ENCODE measurements at places on chromosomes 5 and 9.

DNA sequence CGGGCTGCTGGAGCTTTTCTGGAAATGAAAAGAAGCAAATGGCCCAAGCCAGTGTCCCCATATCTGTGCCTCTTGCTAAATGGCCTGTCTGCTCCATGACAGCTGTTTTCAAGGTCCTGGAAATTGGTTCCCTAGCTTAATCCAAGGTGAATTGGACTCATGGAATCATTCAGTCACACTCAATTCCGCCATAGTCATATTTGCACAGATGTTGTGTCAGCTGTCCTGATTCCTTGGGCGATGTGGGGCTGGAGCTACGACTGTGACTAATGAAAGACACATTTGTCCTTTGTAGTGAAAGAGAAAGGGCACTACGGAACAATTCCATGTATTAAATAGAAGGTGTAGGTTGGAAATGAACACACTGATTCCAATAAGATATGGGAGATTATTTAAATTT is 102.9 kb upstream of the MEGF10 start:
- no peak for DNase-seq

DNA sequence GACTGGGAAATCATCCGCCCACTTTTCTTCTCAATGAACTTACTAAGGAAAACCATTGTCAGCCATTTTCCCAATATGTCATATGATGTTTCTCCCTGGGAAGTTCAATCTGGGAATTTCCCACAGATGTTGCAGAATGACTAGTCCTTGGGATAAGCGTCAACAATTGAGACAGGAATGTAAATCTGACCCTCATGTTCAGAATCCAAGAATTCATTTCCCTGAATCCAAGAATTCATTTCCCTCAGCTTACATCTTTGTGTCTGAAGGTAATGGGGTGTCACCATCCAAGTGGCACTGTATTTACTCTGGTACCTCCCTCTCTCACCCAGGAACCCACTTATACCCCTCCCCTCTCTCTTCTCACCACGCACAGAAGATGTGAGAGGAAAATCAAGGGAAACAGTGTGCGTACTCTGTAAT is 7.4 kb downstream of the KLF9 start:
- DNase-seq = no peak

- no peak for DNase-seq
Measured at GRCh38 chr9:105832096-105832710, 137.9 kb downstream of the TMEM38B start.

- DNase-seq = no peak
Measured at GRCh38 chr5:122761115-122761514, 13.8 kb upstream of the SNX2 start.

DNA sequence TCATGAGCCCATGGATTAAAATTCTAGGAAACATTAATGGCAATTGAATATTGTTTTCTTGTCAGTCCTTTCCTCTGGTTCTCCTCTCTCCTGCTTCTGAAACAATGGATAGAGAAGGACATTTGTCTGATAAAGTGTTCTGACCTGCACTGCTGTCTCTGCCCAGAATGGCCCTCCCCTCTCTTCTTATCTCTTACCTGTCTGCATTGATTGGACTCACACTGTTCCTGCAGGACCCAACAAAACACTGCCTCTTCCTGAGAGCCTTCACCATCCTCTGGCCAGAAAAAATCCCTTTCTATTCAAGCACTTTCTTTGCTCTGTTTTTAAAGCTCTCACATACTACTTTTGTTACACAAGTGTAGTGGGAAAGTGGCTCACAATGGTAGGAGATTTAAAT is 143.8 kb upstream of the DHFR start:
- no peak for DNase-seq

DNA sequence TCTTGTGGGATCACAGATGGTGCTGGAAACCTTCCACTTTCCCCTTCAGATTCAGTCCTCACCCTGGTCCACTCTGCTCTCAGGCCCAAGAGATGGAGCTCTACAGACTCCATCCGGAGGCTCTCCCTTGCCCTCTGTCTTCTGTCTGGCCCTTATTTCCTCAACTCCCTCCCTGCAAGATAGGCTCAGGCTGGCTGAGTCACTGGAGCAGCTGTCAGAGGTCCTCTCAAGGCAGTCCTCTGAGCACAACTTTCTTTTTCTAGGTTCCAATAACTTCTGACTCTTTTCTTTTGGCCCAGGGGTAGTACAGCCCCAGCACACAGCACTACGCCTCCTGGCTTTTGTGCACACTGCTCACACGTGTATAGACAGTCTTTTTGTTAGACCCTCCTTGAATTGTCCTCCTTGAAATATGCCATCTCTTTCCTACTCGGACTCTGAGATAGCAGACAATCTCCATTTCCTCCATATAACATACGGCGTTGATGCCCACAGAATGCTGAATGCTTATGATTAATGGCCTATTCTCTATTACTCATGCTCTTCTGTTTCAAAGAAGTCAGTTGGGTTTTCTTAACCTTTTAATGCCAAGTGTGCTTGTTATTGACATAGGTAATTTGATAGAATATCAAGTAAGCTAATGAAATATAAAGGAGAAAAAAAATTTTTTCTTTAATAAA is 193.1 kb downstream of the SLC12A2 start:
- no peak for DNase-seq

DNA sequence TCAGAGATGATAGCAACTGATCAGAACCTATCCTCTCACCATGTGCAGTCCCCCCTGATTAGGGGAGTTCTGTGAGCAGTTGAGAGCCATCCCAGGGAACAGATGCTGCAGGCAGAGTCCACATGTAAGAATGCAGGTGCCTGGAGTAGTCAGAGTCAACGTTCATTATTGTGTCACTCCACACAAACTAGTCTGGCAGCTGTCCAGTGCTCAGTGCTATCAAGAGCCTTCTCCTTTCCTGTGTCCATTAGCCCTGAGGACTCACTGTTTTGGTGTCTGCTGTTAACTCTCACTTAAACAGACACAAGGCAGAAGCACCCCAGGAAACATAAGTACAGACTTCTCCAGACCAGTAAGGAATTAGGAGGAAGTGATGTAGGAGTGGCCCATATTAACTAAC is 2.5 kb downstream of the SH3TC2 start:
- DNase-seq = no peak

GRCh38 chr9:133545494-133546286 is 11.2 kb downstream of the ADAMTSL2 start:
- DNase-seq = no peak

DNA sequence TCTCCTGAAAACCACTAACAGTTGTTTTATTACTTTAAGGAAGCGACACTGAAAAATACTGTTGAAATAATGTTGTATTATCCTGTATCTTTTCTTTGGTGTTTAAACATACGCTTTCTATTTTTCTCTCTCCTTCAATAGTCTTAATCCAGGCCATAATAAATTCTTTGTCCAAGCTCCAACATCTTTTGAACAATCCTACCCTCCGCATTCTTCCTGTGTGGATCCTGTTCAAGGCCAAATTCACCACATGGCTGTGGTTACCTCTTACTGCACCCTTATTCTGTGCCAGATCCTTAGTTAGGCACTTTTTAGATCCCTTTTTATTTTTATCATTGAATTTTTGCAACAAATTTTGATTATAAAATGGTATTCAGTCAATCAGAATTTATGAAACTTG is 1691.5 kb downstream of the MAT2B start:
- no peak for DNase-seq

DNA sequence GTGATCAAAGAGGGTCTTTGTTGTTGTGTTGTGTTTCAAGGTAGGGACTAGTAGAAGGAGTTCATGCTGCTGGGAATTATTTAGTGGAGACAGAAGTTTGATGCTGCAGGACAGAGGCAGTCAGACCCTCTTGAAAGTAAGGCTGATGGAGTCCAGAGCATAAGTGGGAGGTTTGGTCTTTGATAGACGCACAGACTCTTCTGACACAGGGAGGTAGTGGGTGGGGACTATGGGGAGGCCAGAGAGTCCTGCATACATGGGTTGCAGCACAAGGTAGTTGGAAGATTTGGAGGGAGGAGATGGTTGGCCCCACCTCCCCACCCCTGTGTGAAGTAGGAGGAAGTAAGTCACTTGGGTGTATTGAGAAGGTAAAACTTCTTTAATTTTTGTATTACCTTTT is 2.4 kb upstream of the CCDC112 start:
- no peak for DNase-seq

GRCh38 chr5:1768283-1769000 is 31.2 kb downstream of the MRPL36 start:
- DNase-seq = no peak

DNA sequence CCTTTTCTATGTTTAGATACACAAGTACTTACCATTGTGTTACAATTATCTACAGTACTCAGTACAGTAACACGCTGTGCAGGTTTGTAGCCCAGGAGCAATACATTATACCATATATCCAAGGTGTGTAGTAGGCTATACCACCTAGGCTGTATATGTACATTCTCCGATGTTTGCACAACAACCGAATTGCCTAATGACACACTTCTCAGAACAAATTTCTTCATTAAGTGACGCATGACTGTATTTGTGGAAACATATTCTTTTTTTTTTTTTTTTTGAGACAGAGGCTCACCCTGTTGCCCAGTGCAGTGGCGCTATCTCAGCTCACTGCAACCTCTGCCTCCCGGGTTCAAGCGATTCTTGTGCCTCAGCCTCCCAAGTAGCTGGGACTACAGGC is 4.0 kb upstream of the RAD23B start:
- no peak for DNase-seq

GRCh38 chr5:124088289-124089032 is 576.5 kb downstream of the CSNK1G3 start:
- DNase-seq = no peak

- DNase-seq = no peak
Measured at GRCh38 chr5:39224196-39224761, 4.9 kb upstream of the FYB1 start.

GRCh38 chr5:168679515-168679920 is 100.3 kb upstream of the PANK3 start:
- DNase-seq = peak; percentile 72

- no peak for DNase-seq
Measured at GRCh38 chr5:172145870-172146747, 41.9 kb downstream of the STK10 start.

DNA sequence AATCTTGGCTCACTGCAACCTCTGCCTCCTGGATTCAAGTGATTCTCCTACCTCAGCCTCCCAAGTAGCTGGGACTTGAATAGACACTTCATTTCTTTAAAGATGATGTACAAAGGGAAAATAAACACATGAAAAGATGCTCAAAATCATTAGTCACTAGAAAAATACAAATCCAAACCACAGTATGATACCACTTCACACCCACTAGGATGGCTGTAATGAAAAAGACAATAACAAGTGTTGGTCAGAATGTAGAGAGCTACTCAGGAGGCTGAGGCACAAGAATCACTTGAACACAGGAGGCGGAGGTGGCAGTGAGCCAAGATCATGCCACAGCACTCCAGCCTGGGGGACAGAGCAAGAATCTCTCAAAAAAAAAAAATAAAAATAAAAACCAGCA is 13.0 kb downstream of the F2RL2 start:
- DNase-seq = no peak

DNA sequence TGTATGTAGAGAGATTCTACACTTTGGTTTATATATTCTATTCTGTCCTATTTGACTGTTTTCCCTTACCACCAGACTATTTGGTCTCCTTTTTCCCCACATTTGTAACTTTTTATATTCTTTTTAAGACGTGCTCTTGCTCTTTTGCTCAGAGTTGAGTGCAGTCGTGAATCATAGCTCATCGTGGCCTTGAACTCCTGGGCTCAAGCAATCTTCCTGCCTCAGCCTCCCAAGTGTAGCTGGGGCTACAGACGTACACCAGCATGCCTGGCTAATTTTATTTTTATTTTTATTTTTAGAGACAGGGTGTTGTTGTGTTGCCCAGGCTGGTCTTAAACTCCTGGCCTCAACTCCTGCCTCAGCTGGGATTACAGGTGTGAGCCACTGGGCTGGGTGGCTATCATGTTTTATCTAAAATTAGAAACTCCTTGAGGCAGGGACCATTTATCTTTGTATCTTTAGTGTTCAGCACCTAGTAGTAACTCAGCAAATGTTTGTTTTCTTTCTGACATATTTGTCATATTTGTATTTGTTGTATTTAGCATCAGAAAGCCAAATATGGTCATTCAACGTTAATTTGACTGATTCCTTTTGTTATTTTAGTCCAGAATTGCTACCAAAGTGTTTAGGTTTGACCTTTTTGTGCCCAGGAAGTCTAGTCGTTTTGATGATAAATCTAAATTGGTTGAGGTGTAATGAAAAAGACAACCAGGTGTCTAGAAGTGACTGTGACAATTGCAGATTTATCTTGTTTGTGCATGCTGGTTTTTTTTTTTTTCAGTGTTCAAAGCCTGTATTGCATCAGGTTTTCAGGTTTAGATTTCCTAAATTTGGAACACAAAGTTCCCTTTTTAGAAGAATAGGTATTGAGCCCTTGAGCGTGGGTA is 44.3 kb downstream of the ERBIN start:
- DNase-seq = no peak

DNA sequence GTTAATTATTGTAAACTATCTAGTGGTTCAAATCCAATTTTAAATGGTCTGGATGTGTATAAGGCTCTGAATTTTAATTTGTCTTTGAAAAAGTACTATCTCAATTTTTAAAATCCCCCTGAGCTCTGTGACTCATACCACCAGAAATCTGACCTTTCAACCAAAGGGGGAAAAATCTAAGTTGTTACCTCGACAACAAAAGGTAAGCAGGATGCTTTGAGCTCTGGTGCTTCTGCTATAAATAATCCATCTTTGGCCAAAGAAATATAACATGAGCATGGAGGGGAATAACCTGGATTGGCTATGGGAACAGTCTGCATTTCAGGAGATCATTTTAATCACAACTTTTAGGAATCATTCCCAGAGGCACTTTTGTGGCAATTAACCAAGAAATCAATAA is 76.3 kb upstream of the PCSK1 start:
- no peak for DNase-seq

DNA sequence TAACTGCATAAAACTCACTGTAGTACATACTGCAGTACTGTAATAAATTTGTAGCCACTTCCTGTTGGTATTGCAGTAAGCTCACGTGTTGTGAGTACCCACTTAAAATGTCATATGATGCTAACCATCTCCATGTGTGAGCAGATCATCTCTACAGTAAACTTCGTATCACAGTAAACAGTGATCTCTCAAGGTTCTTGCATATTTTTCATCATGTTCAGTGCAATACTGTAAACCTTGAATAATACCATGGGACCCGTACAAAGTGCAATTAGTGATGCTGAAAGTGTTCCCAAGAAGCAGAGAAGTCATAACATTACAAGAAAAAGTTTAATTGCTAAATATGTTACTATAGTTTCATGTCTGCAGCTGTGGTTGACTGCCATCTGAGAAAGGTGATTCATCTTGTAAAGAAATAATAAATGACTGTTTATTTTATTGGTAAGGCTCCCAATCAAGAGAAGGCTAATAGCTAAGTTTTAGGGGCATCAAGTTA is 253.8 kb upstream of the POU5F2 start:
- no peak for DNase-seq

- no peak for DNase-seq
Measured at GRCh38 chr5:90875456-90875855, 316.9 kb downstream of the ADGRV1 start.
